Fibroblast of villous mesenchyme (primary cell): ENCODE measurements at places on chromosomes 1 and 21. TPM values are rescaled to one million over a fixed set of nuclear protein-coding genes. Genes with fewer than 3 reads are reported as not detected.

Gene C1orf185
- total RNA-seq: under 0.01 TPM in 1 of 2 replicates, not detected in the other

Gene BLACAT1
- not detected in 2 replicates for total RNA-seq

GRCh38 chr1:150164224-150164623 is 14.5 kb downstream of the PLEKHO1 start:
- DNase-seq: no peak

- DNase-seq: no peak
Measured at GRCh38 chr1:247216261-247216660, 39.6 kb upstream of the VN1R5 start.

Gene SFN
- 0.32 and 0.43 TPM in 2 replicates for total RNA-seq

Gene LCE3D
- total RNA-seq: not detected in 2 replicates

- DNase-seq: no peak
Measured at GRCh38 chr1:220127076-220127475, 33.1 kb downstream of the IARS2 start.

Gene IGSF9
- not detected in 2 replicates for total RNA-seq

DNA sequence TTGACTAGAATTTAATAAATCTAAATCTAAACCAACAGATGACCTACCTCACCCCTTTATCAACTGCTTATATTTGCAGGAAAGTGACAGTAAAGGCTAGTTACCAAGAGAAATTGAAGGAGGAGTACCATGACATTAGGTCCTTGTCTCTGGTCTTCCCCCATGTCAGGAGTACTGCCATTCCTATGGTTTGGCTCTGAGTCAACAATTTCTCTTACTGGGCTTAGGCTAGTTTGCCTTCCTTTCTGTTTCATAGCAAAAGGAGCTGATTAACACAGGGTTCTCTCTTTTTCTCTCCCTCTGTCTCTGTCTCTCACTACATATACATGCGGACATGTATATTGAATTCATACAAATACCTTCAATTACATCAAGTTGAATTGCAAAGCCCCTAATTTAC is 579.9 kb downstream of the DPYD start:
- DNase-seq: peak; percentile 64

- no peak for DNase-seq
Measured at GRCh38 chr1:165915480-165915879, 88.1 kb downstream of the UCK2 start.

Gene PGLYRP4
- total RNA-seq: not detected in 2 replicates

DNA sequence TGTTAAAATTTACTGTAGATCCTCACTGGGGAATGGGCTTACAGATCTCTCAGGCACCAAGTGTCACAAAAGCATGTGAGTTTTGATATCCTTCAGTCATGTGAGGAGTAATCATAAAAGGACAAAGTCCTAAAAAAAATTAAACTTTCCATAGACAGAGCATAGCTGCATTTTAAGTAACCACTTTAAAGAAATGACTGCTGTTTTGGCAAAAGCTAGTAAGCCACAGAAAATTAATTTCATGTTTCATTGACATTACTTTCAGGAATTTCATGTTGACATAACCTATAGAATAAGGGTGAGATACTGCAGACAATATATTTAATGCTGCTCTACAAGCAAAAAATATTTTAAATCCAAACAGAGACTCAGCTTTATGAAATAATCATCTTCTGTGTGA is 156.3 kb downstream of the LYPLAL1 start:
- no peak for DNase-seq

Gene CFAP45
- total RNA-seq: 0.32 and 0.43 TPM in 2 replicates

- DNase-seq: no peak
Measured at GRCh38 chr21:35035116-35035515, 14.0 kb downstream of the RUNX1 start.

DNA sequence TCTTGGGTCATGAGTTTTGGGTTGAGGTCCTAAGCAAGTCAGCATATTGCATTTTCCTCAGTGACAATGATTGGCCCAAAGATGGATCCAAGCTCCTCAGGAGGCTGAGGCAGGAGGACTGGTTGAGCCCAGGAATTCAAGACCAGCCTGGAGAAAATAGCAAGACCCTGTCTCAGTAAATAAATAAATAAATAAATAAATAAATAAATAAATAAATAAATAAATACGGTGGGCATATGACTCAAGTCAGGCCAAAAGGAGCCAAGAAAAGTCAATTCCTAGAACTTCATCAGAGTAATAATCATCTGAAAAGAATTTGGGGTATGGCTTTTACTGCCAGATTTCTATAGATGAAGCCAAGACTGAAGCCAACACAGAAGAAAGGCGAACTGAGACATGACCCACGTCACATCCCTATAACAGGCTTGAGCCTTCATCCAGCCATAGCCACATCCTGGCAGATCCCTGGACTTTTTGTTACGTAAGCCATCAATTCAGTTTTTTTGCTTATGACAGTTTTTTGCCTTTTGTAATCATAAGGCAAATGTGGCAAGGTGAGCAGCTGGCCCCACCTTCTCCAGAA is 88.5 kb upstream of the NFASC start:
- no peak for DNase-seq

GRCh38 chr1:119987112-119987511 is 82.3 kb downstream of the NOTCH2 start:
- DNase-seq: peak; percentile 84

Gene RRP15
- 7.8 and 10.6 TPM in 2 replicates for total RNA-seq

DNA sequence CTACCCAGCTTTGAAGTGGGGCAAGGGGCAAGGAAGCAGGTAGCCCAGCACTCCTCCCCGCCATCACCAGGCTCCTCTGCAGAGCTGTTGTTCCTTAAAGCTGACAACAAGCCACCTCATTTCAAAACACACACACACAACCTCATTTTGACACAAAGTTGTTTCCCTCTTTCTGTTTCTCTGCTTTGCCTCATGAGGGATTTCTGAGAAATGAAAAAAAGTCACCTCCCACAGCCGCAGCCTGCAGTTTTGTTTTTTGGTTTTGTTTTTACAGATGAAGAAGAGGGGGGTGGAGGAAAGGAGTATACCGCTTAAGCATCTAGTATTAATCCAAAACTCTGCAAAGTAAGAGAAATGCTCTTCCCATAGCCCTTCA is 12.1 kb downstream of the MCL1 start:
- DNase-seq: peak; percentile 78

GRCh38 chr1:24351247-24351646 is 32.1 kb downstream of the GRHL3 start:
- no peak for DNase-seq

DNA sequence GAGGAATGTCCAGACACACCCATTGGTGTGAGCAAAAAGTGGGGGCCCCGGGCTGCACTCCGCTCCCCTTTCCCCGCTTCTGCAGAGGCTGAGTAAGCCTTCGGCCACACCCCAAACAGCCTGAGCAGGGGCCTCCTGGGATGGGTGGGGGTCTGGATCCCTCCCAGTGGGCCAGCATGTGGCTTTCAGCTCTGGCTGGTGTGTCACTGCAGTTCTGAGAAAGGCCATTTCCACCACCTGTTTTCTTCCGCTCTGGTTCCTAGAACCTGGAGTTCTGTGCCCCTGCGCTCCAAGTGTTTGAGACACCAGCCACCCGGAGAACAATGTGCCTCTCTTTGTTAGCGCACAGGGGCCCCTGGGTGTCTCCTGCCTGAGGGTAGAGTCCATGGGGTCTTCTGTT is 30.9 kb downstream of the SLC37A1 start:
- DNase-seq: no peak

GRCh38 chr1:19193004-19193403 is 17.1 kb downstream of the UBR4 start:
- DNase-seq: no peak

DNA sequence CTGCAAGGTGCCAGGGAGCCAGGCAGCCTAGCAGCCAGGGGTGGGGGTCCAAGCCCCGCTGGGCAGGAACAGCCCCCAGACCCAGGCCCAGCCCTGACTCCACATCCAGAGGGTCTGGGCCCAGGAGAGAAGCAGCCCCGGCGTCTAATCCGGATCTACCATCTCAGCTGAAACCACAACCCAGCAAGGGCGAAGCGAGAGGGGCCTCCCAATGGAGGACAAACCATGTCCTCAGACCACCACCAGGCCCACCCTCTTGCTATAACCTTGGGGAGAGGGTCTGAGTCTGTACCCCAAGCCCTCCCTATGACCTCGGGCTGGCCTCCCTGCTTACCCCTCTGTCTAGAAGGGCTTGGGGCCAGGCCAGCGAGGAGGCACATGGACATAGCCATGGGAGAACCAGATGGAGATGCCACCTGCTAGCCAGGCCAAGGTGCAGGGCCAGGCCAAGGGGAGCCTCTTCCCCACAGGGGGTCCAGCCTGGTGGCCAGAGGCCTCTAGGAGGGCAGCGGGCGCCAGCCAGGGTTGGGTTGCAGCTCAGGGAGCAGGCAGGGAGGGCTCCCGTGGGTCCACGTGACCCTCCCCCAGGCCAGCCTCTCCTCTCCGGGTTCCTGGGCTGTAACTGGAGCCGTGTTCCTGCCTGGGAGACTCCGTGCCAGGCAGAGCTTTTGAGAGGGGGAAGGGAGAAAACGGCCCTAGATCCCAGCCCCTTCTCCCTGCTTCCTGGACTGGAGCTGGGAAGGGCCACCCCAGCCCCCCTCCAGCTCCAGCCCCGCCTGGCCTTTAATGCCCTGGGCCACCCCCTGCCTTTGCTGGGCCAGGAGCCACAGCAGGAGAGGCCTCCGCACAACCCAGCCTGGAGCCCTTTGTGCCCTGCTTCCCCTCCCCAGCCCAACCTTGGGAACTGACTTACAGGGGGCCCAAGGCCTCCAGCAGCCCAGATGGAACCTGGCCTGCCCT is 2.5 kb downstream of the WNT9A start:
- DNase-seq: no peak

- DNase-seq: peak; percentile 72
Measured at GRCh38 chr1:10679496-10680220, 116.8 kb downstream of the CASZ1 start.

DNA sequence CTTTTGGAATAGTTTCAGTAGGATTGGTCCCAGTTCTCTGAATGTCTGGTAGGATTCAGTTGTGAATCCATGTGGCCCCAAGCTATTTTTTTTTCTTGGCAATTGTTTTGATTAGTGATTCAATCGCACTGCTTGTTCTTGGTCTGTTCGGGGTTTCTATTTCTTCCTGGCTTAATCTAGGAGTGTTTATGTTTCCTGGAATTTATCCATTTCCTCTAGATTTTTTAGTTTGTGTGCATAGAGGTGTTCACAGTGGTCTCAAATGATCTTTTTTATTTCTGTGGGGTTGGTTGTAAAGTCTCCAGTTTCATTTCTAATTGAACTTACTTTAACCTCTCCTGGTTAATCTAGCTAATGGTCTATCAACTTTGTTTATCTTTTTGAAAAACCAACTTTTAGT is 117.6 kb downstream of the NME7 start:
- DNase-seq: peak; percentile 41

Gene PUSL1
- 25.0 and 36.7 TPM in 2 replicates for total RNA-seq

DNA sequence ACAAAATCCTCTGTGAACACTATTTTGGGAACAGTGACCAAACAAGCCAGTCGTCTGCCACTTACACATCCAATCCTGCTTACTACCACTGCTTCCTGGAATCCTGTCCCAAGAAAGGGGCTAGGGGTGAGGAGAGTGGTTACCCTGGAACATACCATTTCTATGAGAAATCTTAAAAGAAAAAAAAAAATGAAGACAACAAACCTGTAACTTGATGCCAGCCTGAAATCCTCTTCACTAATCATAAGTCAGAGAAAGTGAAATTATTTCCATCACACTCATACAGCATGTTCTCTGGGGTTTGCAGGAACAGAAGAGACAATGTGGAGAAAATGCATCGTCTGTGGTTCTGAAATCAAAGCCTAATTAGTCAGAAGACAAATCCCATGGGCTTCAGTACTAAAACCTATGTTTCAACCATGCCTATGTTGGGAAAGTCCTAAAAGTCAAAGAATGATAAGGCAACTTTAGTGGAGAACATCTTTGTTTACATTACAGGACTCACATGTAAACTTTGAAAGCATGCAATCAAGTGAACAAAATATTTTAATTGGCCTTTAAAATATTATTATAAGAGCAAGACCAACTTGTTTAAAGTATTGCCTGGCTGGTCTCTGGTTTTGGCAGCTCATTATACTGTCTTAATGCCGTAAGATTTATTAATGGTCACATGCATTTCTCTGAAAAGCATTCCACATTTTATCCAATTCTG is 220.7 kb downstream of the LTN1 start:
- peak; percentile 97 for DNase-seq

GRCh38 chr1:26164861-26165842 is 3.6 kb downstream of the C1orf232 start:
- DNase-seq: peak; percentile 64

- no peak for DNase-seq
Measured at GRCh38 chr1:172404121-172404520, 16.4 kb upstream of the C1orf105 start.

GRCh38 chr1:240499012-240499411 is 112.9 kb downstream of the GREM2 start:
- peak; percentile 32 for DNase-seq

Gene CD1D
- total RNA-seq: under 0.01 TPM in 2 replicates

Gene LZIC
- 28.7 and 37.6 TPM in 2 replicates for total RNA-seq

- no peak for DNase-seq
Measured at GRCh38 chr21:34981791-34982190, 67.3 kb downstream of the RUNX1 start.

Gene ATF6
- total RNA-seq: 22.9 and 32.8 TPM in 2 replicates

DNA sequence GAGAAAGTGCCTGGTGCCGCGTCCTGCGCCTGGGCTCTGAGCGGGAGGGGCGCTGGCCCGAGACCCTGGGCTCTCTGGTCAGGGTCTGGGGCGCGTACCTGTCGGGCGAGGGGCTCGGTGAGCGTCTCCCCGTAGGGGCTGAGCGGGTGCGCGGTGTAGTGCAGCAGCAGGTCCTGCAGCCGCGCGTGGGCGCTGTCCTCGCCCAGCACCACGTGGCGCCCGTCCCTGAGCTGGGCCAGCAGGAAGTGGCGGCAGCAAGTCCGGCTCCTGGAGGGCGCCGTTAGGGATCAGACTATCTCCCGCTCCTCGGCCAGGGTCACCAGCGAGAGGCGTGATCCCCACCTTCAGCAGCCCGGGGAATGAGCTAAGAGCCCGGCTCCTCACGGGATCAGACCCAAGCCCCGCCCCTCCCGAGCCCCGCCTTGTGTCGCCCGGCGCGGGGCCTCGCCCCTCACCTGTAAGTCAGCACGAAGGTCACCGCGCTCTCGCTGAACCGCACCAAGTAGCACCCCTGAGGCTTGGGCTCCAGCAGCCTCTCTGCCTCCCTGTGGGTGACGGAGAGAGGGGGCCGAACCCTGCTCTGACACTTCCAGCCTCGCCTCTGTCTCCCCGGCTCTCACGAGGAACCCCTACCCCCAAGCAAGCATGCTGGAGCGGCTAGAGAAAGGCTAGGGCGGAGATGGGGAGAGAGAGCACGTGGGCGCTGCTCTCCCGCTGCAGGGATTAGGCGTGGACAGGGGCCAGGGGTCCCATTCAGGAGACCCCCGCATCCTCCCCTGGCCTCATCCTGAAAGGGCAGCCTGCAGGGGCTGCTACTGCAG is 2.7 kb downstream of the SH2D2A start:
- DNase-seq: peak; percentile 67
